Activated CD4-positive, alpha-beta T cell treated with anti-CD3 and anti-CD28 coated beads for 36 hours (primary cell): ENCODE measurements at places on chromosomes 5 and 9. TPM values are rescaled to one million over a fixed set of nuclear protein-coding genes. Genes with fewer than 3 reads are reported as not detected.

The KLF4 gene
- 1.2 TPM for total RNA-seq

The LAMC3 gene
- 0.59 TPM for total RNA-seq

The AMBP gene
- total RNA-seq = not detected

The CYLC2 gene
- total RNA-seq = not detected

The FRRS1L gene
- not detected for total RNA-seq

The TRPM3 gene
- not detected for total RNA-seq

The KDM4C gene
- total RNA-seq = 33.1 TPM

The BTNL9 gene
- not detected for total RNA-seq

The DIRAS2 gene
- not detected for total RNA-seq

- peak; percentile 83 for DNase-seq
- peak overlapping the region; percentile 60 for H3K4me3 ChIP-seq
- no peaks in the 10 kb centered on the region for H3K27me3 ChIP-seq
- peaks cover 56% of the 10 kb centered on the region for H3K4me1 ChIP-seq
- H3K36me3 ChIP-seq = peaks cover 50% of the 10 kb centered on the region
- peak overlapping the region; percentile 99 for H3K27ac ChIP-seq
Observed at GRCh38 chr9:131642496-131643083, 97.3 kb downstream of the PRRT1B start.

GRCh38 chr5:54403885-54404416 is 51.5 kb upstream of the HSPB3 start:
- DNase-seq = no peak
- no peaks in the 10 kb centered on the region for H3K4me1 ChIP-seq
- H3K4me3 ChIP-seq = no peak overlapping the region
- H3K27me3 ChIP-seq = peaks cover 1% of the 10 kb centered on the region

DNA sequence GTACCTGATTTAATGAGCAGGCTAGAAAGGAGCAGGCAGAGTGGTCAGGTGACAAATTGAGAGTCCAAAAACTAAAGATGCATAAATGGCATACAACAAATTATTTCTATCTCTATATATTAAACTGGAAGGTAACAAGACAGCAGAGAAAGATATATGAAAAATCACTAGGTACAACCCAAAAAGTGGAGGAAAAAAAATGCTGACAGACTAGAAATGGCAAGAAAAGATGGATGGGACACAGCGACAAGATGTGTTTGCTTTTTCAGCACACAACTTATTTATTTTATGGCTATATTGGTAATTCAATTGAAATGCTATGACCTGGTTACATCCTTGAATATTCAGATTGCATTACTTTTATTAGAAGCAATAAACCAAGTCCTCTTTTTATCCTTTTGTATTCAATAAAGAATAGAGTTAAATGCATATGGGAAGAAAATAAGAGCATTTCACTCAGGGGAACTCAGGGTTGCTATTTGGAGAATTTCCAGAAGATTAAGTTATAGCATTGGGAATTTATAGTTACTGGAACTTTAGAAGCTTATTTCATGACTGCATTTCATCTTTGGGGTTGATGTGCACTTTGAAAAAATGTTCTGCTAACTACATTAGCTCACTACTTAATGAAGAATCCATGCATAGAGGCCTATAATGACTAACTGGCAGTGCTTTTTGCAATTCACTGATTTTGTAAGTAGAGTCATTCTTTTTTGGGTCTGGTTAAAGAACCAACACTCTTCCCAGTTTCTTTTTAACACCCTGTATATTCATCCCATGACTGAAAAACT is 566.6 kb upstream of the TUSC1 start:
- H3K27me3 ChIP-seq = no peaks in the 10 kb centered on the region
- no peak for DNase-seq
- no peaks in the 10 kb centered on the region for H3K36me3 ChIP-seq
- H3K27ac ChIP-seq = no peak overlapping the region
- H3K4me3 ChIP-seq = no peak overlapping the region
- no peaks in the 10 kb centered on the region for H3K4me1 ChIP-seq

GRCh38 chr9:121688146-121688680 is 36.8 kb downstream of the DAB2IP start:
- no peak for DNase-seq
- H3K4me3 ChIP-seq = no peak overlapping the region
- H3K27ac ChIP-seq = no peak overlapping the region
- H3K36me3 ChIP-seq = no peaks in the 10 kb centered on the region

DNA sequence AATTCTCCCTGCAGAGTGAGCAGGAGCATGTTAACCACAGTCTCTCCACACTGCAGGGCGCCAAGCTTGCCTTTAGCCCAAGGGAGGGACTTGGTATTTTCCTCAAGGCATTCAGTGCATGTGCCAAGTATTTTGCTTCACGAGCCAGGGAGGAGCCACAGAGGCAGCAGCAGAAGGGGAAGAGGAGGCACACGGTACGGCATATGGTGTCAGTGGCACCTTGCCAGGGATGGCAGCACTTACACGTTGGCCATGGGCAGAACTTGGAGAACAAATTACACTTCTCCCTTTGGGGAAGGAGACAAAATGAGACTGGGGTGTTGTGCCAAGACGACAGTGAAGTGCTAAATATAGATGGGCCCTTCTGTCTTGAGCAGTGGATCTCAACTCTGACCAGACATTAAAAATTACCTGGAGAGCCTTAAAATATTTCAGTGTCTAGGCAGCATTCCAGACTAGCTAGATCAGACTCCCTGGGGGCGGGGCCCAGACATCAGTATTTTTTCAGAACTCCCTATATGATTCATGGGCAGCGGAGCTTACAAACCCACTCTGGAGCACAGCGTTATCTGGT is 155.8 kb downstream of the DRD1 start:
- no peak overlapping the region for H3K27ac ChIP-seq
- H3K27me3 ChIP-seq = peaks cover 19% of the 10 kb centered on the region
- no peak overlapping the region for H3K4me3 ChIP-seq
- H3K36me3 ChIP-seq = no peaks in the 10 kb centered on the region
- DNase-seq = no peak

DNA sequence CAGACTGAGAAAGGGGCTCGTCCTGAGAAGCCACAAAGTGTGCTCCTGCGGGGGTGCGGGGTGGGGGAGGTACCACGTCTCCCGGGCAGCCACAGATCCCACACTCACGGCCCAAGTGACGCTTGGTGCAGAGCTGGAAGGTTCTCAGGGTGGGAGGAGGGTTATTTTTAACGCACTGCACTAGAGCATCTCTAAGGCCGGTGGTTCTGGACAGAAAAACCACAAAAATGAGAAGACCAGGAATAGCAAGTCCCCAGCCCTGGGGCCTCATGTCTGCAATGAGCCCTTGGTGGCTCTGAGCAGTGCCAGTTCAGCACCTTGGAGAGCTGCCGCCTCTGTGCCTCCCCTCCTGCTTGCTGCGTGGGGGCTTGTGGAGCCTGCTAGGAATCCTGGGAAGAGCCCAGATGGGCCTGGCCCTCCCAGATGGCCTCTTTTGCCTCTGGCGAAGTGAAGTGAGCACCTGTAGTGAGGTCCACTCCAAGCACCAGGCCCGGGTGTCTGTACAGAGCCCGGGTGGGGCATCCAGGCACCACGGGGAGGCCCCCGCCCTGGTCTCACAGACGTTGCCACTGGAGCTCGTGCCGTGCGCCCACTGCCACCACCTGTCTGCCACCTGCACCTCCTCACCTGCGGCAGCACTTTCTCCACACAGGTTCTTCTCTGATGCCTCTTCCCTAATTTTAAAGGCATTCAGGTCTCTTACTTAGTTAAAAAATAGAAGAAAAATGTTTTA is 48.9 kb upstream of the CACNA1B start:
- no peaks in the 10 kb centered on the region for H3K27me3 ChIP-seq
- DNase-seq = peak; percentile 45
- H3K36me3 ChIP-seq = peaks cover 42% of the 10 kb centered on the region
- H3K4me1 ChIP-seq = no peaks in the 10 kb centered on the region
- no peak overlapping the region for H3K27ac ChIP-seq

GRCh38 chr5:179393078-179393477 is 47.8 kb upstream of the ADAMTS2 start:
- peaks cover 2% of the 10 kb centered on the region for H3K27me3 ChIP-seq
- H3K27ac ChIP-seq = no peak overlapping the region
- no peak for DNase-seq

GRCh38 chr9:81028504-81028903 is 660.8 kb downstream of the TLE1 start:
- no peaks in the 10 kb centered on the region for H3K27me3 ChIP-seq
- H3K4me1 ChIP-seq = no peaks in the 10 kb centered on the region
- H3K27ac ChIP-seq = no peak overlapping the region
- H3K36me3 ChIP-seq = no peaks in the 10 kb centered on the region
- no peak overlapping the region for H3K4me3 ChIP-seq

- no peaks in the 10 kb centered on the region for H3K36me3 ChIP-seq
- no peak overlapping the region for H3K27ac ChIP-seq
- peaks cover 3% of the 10 kb centered on the region for H3K4me1 ChIP-seq
- no peak overlapping the region for H3K4me3 ChIP-seq
- peaks cover 2% of the 10 kb centered on the region for H3K27me3 ChIP-seq
Observed at GRCh38 chr5:91235271-91235694, 147.8 kb downstream of the ARRDC3 start.

GRCh38 chr5:120140501-120140900 is 323.6 kb upstream of the PRR16 start:
- no peaks in the 10 kb centered on the region for H3K36me3 ChIP-seq
- DNase-seq = no peak
- H3K4me1 ChIP-seq = no peaks in the 10 kb centered on the region
- no peak overlapping the region for H3K27ac ChIP-seq
- no peak overlapping the region for H3K4me3 ChIP-seq
- H3K27me3 ChIP-seq = no peaks in the 10 kb centered on the region

- no peak for DNase-seq
- no peak overlapping the region for H3K4me3 ChIP-seq
- no peak overlapping the region for H3K27ac ChIP-seq
- peaks cover 13% of the 10 kb centered on the region for H3K27me3 ChIP-seq
Observed at GRCh38 chr5:62112689-62113228, 193.2 kb upstream of the KIF2A start.

GRCh38 chr5:95711501-95712346 is 19.4 kb upstream of the RHOBTB3 start:
- no peak overlapping the region for H3K4me3 ChIP-seq
- H3K27me3 ChIP-seq = peaks cover 4% of the 10 kb centered on the region
- no peak overlapping the region for H3K27ac ChIP-seq
- DNase-seq = no peak
- H3K4me1 ChIP-seq = peaks cover 21% of the 10 kb centered on the region
- H3K36me3 ChIP-seq = no peaks in the 10 kb centered on the region

GRCh38 chr5:42390115-42390514 is 33.1 kb upstream of the GHR start:
- H3K27me3 ChIP-seq = peaks cover 3% of the 10 kb centered on the region
- no peak overlapping the region for H3K27ac ChIP-seq
- no peak overlapping the region for H3K4me3 ChIP-seq

DNA sequence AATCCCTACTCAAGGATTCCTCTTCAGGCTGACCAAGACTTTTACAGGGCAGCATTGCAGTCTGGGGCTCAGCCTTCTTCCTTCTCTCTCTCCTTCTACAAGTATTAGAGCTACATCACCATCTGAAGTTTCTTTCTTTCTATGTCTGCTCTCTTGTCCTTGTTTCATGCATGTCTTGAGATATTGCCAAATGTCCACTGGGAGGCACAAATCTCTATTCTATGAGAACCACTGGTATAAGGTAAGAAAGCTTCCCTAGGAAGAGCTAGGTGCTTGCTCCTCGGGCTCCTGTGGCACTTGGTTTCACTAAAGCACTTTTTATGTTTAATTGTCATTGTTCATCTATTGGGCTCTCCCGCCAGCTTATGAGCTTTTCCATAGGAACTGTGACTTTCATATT is 289.2 kb upstream of the PCSK5 start:
- peaks cover 3% of the 10 kb centered on the region for H3K27me3 ChIP-seq
- DNase-seq = no peak
- H3K36me3 ChIP-seq = no peaks in the 10 kb centered on the region
- H3K27ac ChIP-seq = no peak overlapping the region
- H3K4me1 ChIP-seq = no peaks in the 10 kb centered on the region
- no peak overlapping the region for H3K4me3 ChIP-seq

- no peak overlapping the region for H3K4me3 ChIP-seq
- H3K36me3 ChIP-seq = peaks cover 11% of the 10 kb centered on the region
- no peak for DNase-seq
- no peak overlapping the region for H3K27ac ChIP-seq
Observed at GRCh38 chr9:123034881-123035510, 1.5 kb downstream of the GPR21 start.

DNA sequence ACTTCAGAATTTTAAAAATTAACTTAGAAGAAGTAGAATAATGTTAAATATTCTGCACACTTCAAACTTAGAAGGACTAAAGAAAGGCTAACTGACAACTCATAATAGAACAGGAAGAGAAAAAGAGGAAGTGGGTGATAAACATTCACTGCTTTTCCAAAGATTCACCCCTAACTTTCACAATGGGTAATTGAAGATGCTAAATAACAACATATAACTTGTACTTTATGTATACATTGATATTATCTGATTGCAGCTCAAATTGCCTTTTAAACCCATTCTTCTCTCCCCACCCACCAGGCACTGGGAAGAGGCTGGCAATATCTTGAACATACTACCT is 376.6 kb downstream of the EFNA5 start:
- no peak for DNase-seq
- no peak overlapping the region for H3K4me3 ChIP-seq
- no peak overlapping the region for H3K27ac ChIP-seq
- no peaks in the 10 kb centered on the region for H3K36me3 ChIP-seq

DNA sequence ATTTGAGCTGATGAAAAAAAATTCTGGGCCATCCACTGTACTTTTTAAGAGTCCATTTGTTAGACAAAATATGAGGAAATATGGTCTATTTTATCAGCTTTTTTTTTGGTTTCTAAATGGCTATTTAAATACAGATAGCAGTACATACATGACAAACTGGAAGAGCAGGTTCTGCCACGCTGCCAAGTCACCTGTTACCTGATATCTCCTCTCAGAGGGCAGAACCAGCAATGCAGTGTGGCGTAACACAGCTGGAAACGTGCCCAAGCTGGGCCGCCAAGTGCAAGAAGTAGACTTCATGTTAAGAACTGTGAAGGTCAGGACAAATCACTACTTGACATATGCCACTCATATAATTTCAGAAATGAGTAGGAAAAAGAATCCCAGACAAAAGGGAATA is 8.1 kb downstream of the MCIDAS start:
- H3K4me3 ChIP-seq = no peak overlapping the region
- peaks cover 24% of the 10 kb centered on the region for H3K4me1 ChIP-seq
- DNase-seq = no peak

DNA sequence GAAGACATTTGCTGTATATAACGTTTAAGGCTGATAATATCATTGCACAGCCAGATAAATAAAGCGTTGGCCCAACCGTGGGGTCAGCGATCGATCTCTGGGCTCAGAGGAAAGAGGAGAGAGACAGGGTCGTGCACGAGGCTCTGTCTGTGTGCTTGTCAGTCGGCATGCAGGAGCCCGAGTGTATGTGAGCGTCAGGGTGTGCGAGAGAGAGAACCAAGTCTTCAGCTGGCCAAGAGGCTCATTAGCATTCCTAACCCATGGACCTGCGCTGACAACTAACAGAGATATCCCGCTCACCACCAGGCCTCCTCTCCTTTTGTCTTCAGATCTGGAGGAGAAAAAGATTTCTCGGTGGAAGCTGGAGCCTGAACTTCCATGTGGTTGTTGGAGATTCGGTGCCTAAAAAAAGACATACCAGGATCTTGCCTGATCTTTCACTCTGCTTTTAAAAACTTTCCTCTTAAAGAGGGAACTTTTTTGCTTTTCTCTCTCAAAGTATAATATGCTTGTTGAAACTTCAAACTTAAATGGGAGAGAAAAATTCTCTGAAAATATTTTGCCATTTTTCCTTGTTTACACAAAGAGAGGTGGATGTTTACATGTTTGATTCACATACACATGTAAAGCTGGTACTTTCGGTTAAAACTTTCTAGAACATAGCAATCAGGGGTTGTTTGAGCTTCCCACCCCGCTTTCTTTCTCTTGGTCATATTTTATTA is 16.5 kb downstream of the NR2F1 start:
- H3K4me3 ChIP-seq = no peak overlapping the region
- peaks cover 4% of the 10 kb centered on the region for H3K36me3 ChIP-seq
- no peak overlapping the region for H3K27ac ChIP-seq
- H3K4me1 ChIP-seq = peaks cover 15% of the 10 kb centered on the region
- peaks cover 49% of the 10 kb centered on the region for H3K27me3 ChIP-seq
